ENCODE measurements at places on chromosomes 16 and 17.

- no peak for DNase-seq
Observed at GRCh38 chr17:34822007-34822739, 139.1 kb downstream of the CCT6B start.

GRCh38 chr17:55587608-55588139 is 76.4 kb upstream of the SMIM36 start:
- no peak for DNase-seq

DNA sequence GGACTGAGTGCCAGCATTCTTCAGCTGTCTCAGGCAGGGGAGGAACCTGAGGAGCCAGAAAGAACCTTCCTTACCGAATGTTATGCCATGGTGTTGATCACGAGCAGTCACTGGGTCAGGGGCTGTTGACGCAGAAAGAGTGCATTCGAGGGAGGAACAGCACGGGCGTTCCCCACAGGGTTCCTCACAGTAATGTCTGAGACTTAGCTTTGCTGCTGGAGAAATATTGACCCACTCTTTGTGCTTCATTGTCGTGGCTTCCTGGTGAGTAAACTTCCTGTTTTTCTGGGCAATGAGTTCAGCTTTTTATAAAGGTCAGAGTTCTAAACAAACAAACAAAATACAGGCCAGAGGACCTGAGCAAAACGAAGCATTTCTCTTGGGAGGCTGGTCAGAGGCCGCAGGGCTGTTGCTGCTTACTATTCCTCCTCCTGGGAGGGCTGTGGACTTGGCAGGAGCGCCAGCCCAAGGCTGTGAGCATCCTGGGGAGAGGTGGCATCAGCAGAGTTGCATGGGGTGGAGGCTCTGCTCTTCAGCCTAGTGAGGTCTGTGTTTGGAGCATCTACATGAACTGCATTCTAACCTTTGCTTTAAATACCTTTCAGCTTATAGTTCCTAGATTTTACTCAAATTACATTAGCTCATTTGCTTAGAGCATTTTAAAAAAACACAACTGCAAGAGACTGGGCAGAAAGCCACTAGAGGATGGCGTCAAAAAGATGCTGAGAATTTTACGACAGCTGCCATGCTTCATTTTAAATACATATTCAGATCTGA is 143.1 kb upstream of the CACNG5 start:
- DNase-seq, result no peak

- peak; percentile 68 for DNase-seq
Observed at GRCh38 chr17:31413874-31414549, 22.5 kb downstream of the RAB11FIP4 start.

- no peak for DNase-seq
Observed at GRCh38 chr17:63406689-63407330, 39.3 kb downstream of the CYB561 start.

- peak; percentile 31 for DNase-seq
Observed at GRCh38 chr17:14337596-14338079, 36.8 kb downstream of the HS3ST3B1 start.

DNA sequence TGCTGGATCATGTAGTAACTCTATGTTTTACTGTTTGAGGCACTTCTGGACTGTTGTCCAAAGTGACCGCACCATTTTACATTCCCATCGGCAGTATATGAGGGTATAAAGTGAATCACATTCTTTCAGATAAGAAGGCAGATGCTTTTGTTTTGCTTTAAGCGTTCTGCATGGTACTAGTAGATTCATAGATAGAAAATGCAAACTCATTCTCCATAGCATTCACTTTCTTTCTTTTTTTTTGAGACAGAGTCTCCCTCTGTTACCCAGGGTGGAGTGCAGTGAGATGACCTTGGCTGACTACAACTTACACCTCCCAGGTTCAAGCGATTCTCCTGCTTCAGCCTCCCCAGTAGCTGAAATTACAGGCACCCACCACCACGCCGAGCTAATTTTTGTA is 40.4 kb downstream of the TANGO6 start:
- DNase-seq, result no peak

- DNase-seq, result no peak
Observed at GRCh38 chr17:28334666-28335200, 539 bp downstream of the IFT20 start.

- no peak for DNase-seq
Observed at GRCh38 chr16:56549744-56550385, 15.0 kb upstream of the MT4 start.

GRCh38 chr17:39921323-39921722 is 2.9 kb upstream of the GSDMB start:
- DNase-seq, result no peak

DNA sequence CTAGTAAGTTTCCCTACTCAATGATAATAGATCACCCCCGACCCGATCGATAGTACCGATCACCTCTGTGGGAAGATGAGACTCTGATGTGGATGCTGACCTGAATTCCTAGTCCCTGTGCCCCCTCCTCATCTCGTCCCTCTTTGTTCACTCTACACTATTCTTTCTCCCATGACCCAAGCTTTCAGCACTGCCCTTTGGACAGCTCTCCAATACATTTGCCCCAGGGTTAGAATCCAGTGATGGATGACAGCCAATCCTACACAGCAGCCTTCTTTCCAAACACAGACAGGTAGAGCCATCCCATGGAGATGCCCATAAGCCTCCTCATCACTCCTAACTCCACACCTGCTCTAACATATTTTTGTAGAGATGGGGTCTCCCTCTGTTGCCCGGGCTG is 141.1 kb downstream of the GSG1L start:
- DNase-seq, result peak; percentile 19

- no peak for DNase-seq
Observed at GRCh38 chr17:72518753-72519597, 398.2 kb downstream of the SOX9 start.

DNA sequence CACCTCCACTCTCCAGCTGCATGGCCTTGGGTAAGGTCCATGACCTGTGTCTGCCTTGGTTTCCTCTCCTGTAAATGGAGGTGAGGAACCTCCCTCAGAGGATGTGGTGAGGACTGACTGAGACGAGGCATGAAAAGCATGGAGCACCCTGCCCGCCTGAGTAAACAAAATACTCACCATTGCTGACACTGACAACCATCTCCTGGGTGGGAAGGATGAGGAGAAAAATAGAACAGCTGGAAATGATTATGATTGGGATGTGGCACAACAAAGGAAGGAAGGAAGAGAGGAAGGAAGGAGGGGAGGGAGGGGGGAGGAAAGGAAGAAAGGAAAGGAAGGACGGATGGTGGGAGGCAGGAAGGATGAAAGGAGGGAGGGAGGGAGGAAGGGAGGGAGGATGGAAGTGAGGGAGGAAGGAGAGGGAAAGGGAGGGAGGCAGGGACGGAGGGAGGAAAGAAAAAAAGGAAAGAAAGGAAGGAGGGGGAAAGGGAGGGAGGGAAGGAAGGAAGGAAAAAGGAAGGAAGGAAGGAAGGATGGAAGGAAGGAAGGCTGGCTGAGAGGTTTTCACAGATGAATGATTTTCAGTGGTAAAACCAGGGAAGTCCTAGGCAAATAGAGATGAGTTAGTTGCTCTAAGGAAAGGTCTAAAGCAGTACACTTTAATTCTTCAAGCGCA is 276.5 kb upstream of the XYLT1 start:
- no peak for DNase-seq

DNA sequence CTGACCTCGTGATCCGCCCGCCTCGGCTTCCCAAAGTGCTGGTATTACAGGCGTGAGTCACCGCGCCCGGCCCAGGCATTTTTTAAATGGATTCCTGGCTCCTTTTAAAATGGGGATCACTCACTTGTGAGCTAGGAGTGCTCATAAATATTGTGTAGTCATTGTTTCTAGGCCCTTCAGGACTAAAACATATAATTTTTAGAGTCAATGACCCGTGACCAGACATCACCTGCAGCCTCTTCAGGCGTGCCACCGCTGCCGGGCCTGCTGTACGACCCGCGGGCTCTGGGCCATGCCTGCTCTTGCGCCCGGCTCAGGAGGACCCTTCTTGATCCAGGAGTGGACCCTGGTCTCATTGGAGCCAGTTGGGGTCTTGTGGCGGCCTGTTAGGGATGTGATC is 30.8 kb downstream of the EFCAB5 start:
- no peak for DNase-seq

DNA sequence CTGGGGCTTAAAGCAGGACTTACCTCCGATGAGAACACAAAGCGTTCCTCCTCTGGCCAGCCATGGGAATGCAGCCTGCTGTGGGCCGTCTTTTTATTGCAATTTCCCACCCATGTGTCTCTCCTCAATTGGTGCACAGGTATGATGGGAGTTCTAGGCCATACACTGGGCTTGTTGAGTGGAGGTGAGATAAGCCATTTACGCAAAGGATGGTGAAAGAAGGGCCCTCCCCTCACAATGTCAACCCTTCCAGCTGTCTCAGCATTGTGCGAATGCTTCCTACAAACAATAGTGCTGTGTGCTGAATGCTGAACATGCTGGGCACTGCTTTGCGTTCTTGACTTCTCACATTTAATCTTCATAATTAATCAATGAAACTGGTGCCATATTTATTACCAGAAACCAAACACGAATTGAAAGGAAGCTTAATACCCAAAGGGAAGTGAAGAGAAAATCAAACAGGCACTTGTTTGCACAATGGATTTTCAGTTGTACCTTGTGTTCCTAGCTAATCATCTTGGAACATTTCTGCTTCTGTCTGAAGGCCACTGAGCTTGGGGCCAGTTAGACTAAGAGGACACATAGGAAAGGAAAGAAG is at the start of gene GP2:
GP2 (minus strand) TSS at position 70 of the 598 bp plus-strand sequence. CDS start 1,082 bp downstream, outside the sequence.
- no peak for DNase-seq

GRCh38 chr16:65059406-65059980 is 62.4 kb downstream of the CDH11 start:
- DNase-seq, result no peak

DNA sequence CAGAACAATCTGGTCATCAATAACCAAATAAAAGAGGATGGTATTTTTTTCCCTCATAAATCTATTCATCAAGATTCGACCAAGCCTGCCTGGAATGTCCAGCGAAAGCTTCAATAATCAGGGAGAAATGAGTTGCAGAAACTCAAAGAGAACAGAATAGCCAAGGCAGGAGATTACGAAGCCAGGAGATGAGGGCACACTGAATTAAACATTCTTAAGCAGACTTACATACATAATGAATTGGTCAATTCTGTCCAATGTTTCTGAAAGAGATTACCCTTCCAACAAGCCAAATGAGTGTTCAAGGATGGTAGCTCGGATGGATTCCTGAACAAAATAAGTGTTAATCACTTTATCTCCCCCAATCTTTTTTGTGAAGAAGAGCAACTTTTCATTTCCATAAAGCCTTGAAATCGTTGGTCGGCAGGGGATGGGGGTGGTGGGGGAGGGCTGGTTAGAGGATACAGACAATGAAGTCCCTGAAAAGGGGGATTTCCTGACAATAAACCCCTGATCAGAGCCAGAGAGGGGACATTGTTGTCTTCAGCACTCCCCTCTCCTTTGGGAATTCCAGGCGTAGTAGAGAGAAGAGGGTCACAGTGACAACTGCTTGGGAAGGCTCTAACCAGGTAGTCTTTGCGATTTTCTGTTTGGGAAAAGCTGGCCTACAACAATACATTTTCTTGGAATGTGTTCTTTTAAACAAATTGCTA is 20.7 kb downstream of the TOX3 start:
- no peak for DNase-seq

DNA sequence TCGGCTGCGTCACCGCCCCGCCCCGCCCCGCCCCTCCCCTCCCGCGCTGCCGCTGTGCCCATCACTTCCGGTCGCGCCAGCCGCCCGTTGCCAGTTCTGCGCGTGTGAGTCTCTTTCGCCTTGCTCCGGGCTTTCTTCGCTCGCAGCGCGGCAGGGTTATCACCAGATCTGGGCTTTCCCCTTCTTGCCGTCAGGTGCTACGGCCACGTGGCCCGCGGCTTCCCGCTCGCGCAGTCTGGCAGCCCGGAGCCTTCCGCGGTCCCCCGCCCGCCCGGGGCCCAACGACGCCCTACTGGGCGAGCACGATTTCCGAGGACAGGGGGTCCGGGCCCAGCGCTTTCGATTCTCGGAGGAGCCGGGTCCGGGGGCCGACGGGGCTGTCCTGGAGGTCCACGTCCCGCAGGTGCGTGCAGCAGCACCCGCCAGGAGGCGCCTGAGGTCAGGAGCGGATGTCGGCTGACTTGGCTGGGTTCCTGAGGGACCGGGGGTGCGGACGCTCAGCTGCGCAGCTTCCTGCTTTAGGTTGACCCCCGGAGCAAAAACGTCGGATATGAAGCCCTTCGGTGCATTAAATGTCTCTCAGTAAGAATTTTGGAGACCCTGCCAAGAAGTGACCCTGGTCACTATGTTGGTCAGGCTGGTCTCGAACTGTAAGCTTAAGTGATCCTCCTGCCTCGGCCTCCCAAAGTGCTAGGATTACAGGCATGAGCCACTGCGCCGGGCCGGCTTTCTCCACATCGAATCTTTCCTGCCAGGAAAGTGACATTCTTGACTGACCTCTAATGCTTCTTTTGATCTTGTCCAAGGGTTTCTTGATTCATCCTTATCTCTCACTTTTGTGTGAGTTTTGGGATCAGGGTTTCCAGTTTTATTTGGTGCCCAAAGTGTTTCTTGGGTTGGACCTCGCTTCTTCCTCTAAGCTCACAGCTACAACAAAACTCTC is at the start of gene METTL23:
METTL23 (plus strand) TSS at position 64 of the 943 bp plus-strand sequence. CDS start 2,872 bp downstream, outside the sequence.
- peak; percentile 94 for DNase-seq

DNA sequence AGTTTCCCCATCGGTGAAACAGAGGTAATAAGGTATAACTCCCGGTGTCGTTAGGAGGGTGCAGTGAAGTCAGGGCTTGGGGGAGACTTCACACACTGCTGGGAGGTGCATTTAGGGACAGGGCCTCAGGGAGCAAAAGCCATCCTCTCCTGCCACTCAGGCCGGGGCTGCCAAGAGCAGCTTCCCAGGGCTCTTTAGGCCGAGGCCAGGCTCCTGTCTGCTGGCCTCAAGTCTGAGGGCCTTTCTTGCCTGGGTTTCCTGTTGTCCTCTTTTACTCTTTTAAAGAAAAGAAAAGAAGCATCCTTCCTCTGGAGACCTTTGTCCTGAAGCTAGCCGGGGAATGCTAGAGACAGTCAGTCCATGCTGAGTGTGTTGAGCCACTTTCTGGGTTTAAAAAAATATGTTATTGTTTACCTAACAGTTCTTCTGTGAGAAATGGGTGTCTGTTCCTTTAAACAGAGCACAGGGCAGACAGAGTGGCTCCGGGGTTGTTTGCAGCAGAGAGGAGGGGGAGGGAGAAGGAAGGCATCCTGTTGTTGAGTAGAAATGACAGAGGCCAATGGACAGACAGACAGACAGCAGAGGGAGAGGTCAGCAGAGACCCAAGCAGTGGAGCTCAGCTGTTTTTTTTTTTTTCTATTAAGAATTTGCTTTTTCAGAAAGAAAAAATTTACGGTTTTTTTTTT is 79.1 kb downstream of the C17orf67 start:
- no peak for DNase-seq

GRCh38 chr17:76670718-76671122 is 27.2 kb upstream of the ST6GALNAC1 start:
- DNase-seq, result no peak
